NCI-H510A treated with DMSO at 0.1 percent for 48 hours (cell line): ENCODE measurements at places on chromosomes 12 and 14.

- no peak for DNase-seq
These were observed 173.6 kb upstream of the EEA1 start for GRCh38 chr12:93102744-93103143.

GRCh38 chr12:82034769-82035168, 275.6 kb upstream of the PPFIA2 start:
- no peak for DNase-seq

DNA sequence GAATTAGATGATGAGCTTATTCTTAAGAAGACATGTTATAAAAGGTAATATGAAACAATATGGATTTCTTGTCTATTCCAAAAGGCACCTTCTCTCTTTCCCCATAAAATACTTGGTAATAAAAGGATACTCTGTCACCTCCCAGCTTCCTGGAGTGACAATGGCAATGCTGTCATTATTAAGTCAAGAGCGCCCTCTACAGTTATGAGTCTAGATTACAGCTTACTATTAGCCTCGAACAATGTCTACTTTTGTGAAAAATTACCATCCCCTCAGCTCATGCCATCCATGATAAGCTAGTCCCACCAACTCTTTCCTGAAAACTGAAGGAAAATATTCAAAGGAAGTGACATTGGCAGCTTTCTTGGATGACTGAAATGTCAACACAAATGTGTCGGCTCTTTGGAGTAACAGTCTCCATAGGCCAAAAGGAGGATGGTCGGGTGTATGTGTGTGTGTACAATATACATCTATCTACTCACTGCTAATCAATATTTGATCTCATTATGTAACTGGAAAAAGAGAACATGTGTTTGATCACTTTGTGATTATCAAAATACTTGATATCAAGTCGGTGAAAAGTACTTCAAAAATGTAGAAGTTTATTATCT, 48.7 kb upstream of the CDKN3 start:
- peak; percentile 75 for DNase-seq

- no peak for DNase-seq
These were observed 28.3 kb downstream of the KRT18 start for GRCh38 chr12:52977170-52977569.

DNA sequence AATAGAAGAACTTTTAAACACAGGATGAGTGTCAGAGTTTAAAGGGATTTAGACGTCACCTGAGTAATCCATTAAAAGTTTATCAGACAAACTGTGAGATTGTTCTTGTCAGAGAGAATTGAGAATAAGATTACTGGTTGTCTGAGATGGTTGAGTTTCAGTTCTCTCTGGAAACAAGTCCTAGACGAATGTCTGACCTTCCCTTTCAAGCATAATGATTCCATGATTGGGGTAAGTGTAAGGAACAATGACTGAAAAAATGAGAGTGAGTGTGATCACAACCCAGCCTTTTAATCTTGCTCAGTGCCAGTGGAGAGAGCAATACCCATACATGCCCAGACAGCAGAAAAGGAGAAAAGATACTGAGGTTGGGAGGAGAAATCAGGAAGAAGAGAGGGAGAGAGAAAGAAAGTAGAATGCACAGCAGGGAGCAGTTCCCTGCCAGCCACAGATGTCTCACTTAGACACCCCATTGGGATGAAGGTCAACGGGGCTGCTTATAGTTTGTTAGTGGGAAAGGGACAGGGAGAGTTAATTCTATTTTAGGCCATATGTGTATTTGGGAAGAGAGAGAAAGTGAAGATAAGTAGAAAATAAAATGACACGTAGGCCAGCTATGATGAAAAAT, 4.3 kb downstream of the GRIP1 start:
- no peak for DNase-seq

GRCh38 chr12:54437243-54437642, 18.2 kb upstream of the ITGA5 start:
- DNase-seq, result no peak

DNA sequence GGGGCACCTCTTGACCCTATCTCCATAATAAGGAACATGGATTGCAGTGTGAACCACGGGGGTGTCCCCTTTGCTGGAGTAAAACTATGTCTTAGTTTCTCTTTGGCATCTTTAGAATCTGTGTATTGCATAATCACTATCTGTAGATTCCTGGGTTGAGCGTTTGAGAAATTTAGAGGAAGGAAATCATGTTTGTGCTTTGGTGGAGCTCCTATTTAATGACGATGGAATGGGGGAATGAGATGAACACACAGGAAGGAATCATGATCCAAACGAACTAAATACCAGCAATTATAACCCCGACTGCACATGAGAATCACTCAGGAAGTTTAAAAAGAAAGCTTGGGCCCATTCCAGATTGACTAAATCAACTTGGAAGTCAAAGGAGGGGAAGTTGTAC, 1.3 kb upstream of the MYG1 start:
- no peak for DNase-seq

DNA sequence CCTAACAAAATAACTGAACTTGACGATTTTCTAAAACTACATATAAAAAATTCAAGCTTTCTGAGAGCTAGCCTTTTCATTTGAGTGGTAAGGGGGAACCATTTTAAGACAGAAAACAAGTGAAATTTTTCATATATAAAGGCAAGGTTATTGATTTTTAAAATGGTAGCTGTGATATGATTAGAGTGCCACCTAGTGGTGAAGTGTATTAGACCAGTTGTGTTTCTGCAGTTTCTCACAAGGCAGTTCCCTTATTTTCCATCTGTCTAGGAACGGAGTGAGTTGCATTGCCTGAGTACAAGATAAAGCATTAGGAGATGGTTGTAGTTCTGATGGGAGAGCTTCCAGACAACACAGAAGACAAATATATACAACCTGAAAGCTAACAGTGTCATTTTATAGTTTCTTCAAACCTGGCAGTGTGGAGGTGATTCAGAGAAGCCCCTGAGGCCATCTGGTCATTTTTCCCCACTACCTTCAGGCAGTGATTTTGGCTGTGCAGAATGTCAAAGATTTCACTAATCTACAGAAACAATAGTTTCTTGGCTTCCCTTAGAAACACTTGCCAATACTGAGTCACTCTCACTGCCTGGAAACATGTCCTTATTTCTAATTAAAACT, 180.8 kb downstream of the C12orf50 start:
- DNase-seq, result peak; percentile 79

GRCh38 chr12:69616025-69616424, 5.3 kb upstream of the LRRC10 start:
- no peak for DNase-seq

DNA sequence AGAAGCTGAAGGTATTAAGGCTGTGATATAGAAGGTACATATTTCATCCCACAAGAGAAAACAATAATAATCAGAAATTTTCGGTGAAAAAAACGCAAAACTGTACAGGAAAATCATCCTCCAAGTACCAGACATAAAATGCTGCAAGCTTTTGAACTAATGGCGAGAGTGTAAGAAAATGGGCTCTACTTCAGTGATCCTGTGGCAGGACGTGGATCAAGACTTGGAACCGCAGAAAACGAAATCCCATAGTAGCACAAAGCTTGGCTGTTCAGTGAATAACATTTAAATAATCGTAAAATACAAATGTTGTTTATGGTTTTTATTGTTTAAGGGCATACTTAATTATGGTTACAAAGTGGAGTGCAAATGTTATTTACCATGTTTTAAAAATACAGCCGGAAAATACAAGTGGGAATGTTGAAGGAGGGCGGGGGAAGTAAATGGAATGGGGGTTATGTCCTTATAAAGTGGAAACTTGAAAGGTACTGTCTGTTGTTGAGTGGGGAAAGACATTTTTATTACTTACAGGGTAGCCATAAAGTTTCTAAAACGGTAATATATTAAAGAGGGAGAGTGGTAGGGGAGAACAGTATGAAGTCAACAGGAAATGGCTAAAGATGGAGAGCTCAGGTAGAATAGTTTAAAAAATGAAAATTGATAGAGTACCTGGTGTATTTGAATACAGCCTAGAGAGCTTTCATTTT, 1.1 kb downstream of the SMIM10L1 start:
- peak; percentile 66 for DNase-seq

- no peak for DNase-seq
These were observed 358.0 kb downstream of the RGS6 start for GRCh38 chr14:72290241-72290640.

- no peak for DNase-seq
These were observed 58.7 kb upstream of the STK38L start for GRCh38 chr12:27185234-27186021.

- DNase-seq, result no peak
These were observed 14.2 kb downstream of the FKBP3 start for GRCh38 chr14:45120096-45120495.

DNA sequence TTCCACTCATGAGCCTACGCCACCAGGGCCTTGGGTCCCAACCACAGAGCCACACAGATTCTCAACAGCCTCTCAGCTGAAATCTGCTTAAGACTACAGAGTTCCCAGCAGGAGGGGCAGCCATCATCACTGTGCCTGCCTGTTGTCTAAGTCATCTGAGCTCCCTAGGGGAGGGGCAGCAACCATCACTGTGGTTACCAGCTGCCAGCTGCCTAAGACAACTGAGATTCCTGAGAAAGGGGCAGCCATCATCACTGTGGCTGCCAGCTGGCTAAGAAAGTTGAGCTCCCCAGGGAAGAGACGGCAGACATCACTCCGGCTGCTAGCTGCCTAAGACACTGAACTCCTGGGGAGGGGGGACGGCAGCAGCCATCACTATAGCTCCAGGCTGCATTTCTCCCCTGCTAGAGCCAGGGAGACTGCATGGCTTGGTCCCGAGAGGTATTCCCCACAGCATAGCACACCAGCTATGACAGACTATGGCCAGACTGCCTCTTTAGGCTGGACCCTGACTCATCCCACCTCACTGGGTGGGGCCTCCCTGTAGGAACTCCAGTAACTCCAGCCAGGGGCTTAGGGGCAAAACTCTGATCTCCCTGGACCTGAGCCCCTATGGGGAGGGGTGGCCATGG, 37.2 kb upstream of the C14orf132 start:
- peak; percentile 16 for DNase-seq

- DNase-seq, result no peak
These were observed 24.1 kb downstream of the TTC8 start for GRCh38 chr14:88848571-88848970.

GRCh38 chr12:47818467-47819137, 1.1 kb downstream of the HDAC7 start:
- DNase-seq, result no peak

DNA sequence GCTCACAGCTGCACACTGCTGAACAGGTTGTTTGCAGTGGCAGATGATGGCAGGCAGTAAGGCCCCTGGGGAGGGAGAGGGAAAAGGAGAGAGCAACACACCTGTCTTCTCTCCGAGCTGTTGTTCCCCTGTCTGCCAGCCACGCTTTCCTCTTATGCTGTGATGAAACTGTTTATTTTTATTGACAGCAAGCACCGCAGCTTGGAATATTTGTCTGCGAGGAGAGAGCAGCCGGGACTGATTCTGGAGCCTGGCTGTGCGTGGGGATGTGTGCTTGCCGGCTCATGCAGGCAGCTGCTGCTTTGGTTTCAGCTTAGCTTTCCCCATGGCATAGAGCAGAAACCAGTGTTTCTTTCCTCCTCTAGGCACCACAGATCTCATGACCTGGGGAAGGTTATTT, 58.7 kb upstream of the KCNA5 start:
- no peak for DNase-seq

DNA sequence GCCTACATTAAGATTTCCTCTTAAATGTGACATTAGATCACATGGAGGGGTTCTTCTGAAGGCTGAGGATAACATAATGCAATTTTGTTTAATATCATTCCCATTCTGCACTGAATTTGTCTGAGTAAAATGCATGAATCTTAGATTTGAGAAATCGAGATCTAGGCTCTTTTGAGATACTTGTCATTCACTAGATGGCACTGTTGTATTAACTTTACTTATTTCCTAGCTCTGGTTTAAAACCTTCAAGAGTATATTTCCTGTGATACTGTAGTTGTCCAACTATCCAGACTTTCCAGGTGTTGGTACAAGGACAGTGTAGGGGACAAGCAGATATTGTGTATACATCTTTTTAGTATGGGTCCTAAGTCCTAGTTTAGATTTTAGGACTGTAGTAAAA, 91.7 kb upstream of the SEL1L start:
- peak; percentile 87 for DNase-seq

GRCh38 chr12:98559666-98560065, 33.8 kb upstream of the SLC25A3 start:
- peak; percentile 6 for DNase-seq

DNA sequence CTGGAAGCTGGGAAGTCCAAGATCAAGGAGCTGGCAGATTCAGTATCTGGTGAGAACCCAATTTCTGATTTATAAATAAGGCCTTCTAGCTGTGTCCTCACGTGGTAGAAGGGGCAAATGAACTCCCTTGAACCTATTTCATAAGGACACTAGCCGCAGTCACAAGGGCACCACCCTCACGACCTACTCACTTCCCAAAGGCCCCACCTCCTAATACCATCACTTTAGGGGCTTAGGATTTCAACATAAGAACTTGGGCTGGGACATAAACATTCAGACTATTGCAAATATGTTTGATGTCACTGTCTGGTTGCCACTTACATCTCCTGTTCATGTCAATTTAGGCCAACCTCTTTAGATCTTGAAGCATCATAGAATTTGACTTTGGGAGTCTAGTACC, 10.8 kb upstream of the CNIH1 start:
- DNase-seq, result no peak

DNA sequence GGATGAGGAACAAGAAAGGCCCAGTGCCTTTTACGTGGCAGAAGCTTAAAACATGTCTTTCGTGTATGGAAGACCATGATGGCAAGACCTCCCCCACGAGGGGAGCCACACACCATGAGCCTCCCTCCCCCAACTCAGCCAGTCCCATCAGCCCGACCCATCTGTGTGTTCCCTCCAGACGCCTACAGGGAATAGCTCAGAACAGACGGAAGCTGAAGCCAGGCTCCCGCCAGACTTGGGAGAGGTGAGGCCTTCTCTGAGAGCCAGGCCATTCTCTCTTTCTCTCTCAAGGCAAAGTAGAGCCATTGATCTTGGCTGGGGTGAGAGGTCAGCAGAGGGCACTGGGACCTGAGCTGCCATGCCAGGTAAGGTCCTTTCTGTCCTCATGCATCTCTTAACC, 9.5 kb downstream of the REM2 start:
- DNase-seq, result no peak

DNA sequence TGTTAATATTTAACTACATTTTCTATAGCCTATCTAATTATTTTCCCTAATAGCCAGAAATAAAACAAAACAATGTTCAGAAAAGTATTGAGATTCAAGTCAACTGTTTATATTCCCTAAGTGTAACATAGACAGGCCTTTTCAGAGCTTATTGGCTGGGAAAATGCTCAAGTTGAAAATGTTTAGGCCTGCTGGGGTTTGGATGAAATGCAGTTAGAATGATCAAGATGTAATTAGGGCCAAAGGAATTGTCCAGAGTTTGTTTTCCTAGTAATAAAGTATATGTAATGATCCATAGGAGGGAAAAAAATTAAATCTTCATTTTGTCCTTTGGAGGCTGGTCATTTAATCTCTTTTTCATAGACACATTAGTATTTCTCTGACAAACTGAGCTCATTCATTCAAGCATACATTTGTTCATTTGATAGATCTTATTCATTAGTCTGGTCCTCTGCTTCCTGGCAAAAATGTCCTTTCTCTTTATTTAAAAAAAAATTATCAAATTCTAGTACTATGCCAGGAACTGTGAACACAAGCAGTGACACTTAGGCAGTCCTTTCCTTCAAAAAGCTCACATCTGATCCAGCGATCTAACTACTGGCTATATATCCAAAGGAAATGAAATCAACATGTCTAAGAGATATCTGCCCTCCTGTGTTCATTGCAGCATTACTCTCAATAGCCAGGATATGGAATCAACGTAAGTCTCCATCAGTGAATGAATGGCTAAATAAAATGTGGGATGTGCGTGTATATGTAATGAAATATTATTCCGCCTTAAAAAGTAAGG, 40.1 kb upstream of the NEDD1 start:
- no peak for DNase-seq
